Activated naive CD8-positive, alpha-beta T cell treated with anti-CD3 and anti-CD28 coated beads, Interleukin-2, amount 50 U/mL, for 24 hours (primary cell): ENCODE measurements at places on chromosomes 3 and 15.

DNA sequence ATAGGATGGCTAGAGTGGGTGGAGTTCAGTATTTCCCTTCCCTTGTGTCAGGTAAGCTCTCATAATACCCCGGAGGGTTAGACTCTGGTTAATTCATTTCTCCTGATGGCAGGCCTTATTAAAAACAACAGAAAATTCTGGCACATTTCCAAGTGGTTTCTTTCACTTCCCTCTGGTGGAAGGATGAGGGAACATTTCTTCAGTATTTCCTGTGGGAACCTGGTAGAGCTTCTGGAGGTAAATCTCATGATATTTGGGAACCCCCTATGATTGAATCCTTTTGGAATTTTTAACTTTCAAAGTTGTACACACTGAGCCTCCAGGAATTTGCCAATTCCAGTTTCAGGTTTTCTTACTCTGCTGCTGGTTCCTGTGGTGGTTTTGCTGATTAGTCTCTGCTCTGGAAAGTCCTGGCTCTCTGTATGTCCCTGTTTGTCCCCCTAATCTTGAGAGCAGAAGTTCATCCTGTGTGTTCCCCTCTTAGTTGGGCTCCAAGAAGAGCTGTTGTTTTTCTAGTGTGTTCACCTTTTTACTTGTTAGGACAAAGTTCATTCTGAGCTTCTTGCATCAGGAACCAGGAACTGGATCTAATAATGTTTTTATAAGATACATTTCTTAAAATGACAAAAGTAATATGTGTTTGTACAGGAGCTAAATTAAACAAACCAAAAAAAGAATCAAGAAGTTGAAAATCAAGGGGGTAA is 12.1 kb downstream of the CHRNA7 start:
- H3K36me3 ChIP-seq: no peaks in the 10 kb centered on the region
- no peaks in the 10 kb centered on the region for H3K4me1 ChIP-seq
- H3K4me3 ChIP-seq: no peak overlapping the region
- DNase-seq: no peak

DNA sequence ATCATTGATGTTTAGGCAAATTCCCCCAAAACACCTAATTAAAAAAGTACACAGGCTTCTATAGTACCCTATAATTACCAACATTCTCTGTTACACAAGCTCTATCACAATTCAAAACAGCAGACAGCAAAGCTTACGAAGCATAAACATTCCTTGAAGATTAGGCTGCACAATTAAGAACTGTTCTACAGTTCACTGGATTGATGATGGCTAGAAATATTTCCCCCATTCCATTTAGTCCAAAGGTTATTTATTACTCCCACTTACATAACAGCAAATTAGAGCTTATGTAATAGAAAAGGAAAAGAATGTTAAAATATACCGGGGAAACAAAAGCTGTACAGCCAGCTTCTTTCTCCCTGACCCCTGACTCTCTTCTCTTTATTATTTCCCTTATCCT is 49.3 kb downstream of the UACA start:
- peaks cover 6% of the 10 kb centered on the region for H3K27me3 ChIP-seq
- H3K4me3 ChIP-seq: no peak overlapping the region
- no peak for DNase-seq
- H3K4me1 ChIP-seq: no peaks in the 10 kb centered on the region

DNA sequence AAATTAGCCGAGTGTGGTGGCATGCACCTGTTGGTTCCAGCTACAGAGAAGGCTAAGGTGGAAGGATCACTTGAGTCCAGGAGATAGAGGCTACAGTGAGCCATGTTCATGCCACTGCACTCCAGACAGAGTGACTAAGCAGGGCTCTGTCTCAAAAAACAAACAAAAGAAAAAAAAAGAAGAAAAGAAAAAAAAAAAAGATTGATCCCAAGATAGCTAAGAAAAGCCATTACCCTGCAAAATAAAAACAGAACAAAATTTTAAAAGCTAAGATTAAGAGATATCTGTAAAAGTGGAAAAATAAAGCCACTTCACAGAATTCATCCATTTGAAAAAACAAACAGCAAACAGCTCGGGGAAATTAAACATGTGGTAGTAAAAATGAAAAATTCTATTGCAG is 23.8 kb downstream of the LRRC2 start:
- H3K27ac ChIP-seq: no peak overlapping the region
- H3K4me1 ChIP-seq: peaks cover 43% of the 10 kb centered on the region
- H3K36me3 ChIP-seq: no peaks in the 10 kb centered on the region
- H3K4me3 ChIP-seq: no peak overlapping the region

- no peaks in the 10 kb centered on the region for H3K4me1 ChIP-seq
- no peaks in the 10 kb centered on the region for H3K27me3 ChIP-seq
- no peak overlapping the region for H3K4me3 ChIP-seq
- H3K36me3 ChIP-seq: no peaks in the 10 kb centered on the region
These were observed 92.4 kb upstream of the THBS1 start for GRCh38 chr15:39488516-39488915.

- no peaks in the 10 kb centered on the region for H3K36me3 ChIP-seq
- no peaks in the 10 kb centered on the region for H3K4me1 ChIP-seq
- no peak overlapping the region for H3K27ac ChIP-seq
- no peaks in the 10 kb centered on the region for H3K27me3 ChIP-seq
These were observed 231.7 kb downstream of the CPNE4 start for GRCh38 chr3:131803113-131803512.

GRCh38 chr15:78208887-78209645 is 25.3 kb downstream of the ACSBG1 start:
- no peak overlapping the region for H3K4me3 ChIP-seq
- no peaks in the 10 kb centered on the region for H3K36me3 ChIP-seq
- no peaks in the 10 kb centered on the region for H3K27me3 ChIP-seq
- H3K27ac ChIP-seq: no peak overlapping the region
- DNase-seq: no peak
- no peaks in the 10 kb centered on the region for H3K4me1 ChIP-seq

DNA sequence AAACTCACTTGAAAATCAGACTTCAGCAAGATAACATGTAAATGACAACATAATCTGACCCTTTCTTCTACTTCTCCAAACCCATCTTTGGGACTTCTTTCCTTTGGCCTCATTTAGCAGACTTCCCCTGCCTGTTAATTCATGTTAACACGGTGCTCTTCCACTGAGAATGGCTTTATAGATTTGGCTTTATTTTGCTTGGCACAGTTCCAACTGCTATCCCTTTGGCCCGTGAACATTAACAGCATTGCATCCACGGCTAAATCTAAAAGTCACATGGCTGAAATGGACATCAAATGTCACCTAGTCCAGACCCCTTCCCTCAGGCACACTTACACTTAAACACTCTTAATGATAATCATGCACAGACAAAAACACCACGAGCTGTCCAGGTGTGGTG is 3.8 kb downstream of the ZMAT3 start:
- no peaks in the 10 kb centered on the region for H3K27me3 ChIP-seq
- peaks cover 21% of the 10 kb centered on the region for H3K36me3 ChIP-seq
- H3K4me3 ChIP-seq: no peak overlapping the region
- no peak for DNase-seq
- H3K4me1 ChIP-seq: peaks cover 21% of the 10 kb centered on the region

DNA sequence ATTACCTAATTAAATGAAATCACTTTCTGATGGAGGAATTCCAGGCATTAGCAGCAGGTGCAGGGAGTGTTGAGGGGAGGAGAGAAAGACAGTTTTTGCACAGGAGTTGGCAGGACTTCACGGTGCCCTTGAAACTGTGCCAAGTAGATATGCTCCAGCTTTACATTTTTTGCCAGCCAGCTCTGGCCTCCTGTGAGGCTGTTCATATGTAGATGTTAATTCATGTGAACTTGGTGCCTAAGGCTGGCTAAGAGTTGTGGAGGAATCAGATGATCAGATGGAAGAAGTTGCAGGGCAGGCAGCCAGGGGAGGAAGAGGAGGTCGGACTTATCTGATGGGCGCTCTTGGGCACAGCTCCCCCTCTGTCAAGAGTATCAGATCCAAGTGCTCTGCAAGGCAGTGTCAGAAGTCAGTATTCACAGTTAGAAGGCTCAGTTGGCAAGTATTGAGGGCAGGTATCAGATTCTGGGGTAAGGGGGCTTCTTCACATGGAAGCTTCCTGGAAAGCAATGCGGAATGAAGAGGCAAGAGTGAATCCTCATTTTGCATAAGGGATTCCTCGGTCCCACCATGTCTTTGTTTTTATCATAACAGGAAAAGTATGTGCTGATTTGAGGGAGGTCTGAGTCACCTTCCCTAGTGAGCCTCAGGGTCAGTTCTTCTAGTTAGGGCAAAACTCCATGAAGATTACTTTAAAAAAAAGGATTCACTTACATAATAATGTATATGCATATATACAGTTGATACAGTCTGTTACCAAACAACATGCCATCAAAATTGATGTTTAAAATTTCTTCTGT is 172.6 kb upstream of the UMPS start:
- H3K4me1 ChIP-seq: peaks cover 2% of the 10 kb centered on the region
- peaks cover 35% of the 10 kb centered on the region for H3K27me3 ChIP-seq
- H3K36me3 ChIP-seq: no peaks in the 10 kb centered on the region

- H3K27me3 ChIP-seq: no peaks in the 10 kb centered on the region
- H3K4me3 ChIP-seq: no peak overlapping the region
- H3K4me1 ChIP-seq: no peaks in the 10 kb centered on the region
- no peak overlapping the region for H3K27ac ChIP-seq
These were observed 651.1 kb downstream of the GRM7 start for GRCh38 chr3:7512048-7512447.

- no peak for DNase-seq
- H3K4me1 ChIP-seq: no peaks in the 10 kb centered on the region
- no peaks in the 10 kb centered on the region for H3K36me3 ChIP-seq
These were observed 201.6 kb downstream of the SEMA6D start for GRCh38 chr15:47918877-47919276.

DNA sequence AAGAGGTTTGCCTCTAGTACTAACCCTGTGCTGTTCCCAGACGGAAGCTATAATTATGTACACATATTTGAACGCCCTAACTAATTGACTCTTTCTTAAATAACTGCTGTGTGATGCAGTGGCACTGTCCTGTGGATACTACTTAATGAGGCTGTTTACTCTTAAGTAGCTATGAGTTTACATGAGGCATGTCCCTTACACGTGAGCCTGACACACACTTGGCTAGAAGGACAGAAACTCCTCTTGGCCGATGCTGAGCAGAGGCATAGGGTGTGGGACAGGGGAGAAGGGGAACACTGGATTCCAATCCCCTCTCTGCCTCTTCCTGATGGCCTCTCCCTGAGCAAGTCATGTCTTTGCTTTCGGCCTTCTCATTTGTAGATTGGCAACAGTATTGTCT is 21.9 kb downstream of the EHD4 start:
- peaks cover 5% of the 10 kb centered on the region for H3K36me3 ChIP-seq
- H3K4me3 ChIP-seq: no peak overlapping the region
- DNase-seq: no peak
- no peaks in the 10 kb centered on the region for H3K27me3 ChIP-seq

- H3K4me1 ChIP-seq: no peaks in the 10 kb centered on the region
- no peak for DNase-seq
- no peak overlapping the region for H3K27ac ChIP-seq
These were observed 100.2 kb downstream of the LRIG1 start for GRCh38 chr3:66400411-66401156.

DNA sequence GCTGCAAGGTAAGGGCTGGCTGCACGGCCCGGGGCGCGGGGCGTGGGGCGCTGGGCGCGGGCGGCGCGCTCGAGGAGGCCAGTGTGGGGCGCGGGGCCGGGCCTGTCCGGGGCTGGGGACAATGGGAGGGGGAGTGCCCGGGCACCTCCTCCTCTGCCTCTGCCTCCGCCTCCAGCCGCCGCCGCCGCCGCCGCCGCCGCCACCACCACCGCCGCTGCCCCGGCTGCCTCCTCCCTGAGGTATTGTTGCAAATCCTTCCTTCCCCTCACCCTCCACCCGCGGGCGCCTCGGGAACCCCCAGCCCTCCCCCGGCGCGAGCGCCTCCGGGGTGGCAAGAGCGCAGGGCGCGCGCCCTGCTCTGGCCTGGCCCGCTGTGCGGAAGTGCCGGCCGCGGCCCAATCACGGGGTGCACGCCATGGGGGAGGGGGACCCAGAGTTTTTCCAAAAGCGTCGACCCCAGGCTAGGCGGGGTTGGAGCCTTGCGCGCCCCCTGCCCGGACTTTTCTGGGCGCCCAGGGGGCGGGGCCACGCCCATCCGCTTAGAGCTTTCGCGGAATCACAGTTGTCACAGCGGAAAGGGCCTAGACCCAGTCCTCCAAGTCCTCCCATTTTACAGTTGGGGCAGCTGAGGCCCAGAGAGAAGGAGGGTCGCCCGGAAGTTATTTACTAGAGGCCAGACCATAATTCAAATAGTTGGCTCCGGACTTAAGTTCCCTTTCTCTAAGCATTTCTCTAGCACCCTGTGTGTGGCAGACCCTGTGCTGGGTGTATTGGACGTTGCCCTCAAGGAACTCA is at the start of gene LPP:
LPP (plus strand) TSS at position 144 of the 795 bp plus-strand sequence. CDS start 251,964 bp downstream, outside the sequence.
- H3K27me3 ChIP-seq: no peaks in the 10 kb centered on the region
- H3K27ac ChIP-seq: peak within 1 kb of the TSS; percentile 96
- DNase-seq: peak; percentile 83
- peak within 1 kb of the TSS; percentile 85 for H3K4me3 ChIP-seq

DNA sequence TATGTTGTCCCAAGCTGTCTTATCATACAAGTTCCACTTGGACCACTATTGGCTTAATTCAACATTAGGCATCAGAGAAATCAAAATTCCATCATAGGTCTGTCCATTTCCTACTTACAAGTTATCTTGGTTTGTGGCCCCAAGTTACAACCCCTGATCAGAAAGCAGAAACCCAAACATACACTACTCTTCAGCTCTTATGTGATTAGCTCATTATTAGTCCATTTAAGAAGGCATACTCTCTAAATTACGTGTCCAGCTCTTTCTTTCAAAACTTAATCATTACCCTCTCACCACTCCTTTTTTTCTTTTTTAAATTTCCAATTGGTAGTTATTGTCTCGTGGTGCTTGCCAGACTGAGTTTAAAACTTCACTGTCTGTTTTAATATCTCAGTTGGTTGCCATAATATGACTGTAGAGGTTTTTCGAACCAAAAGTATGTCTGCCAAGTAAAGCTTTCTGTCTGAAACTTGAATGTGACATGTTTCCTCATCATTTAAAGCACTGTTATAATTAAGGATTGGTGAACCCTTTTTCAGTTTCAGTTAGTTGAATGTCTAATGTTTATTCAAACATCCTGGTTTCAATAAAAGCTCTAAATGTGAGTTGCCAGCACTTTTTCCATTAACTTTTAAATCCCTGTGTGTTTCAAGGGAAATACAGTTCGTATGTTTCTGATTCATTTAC is 150.3 kb downstream of the SAMMSON start:
- no peak for DNase-seq
- no peak overlapping the region for H3K4me3 ChIP-seq
- H3K27me3 ChIP-seq: peaks cover 4% of the 10 kb centered on the region
- no peaks in the 10 kb centered on the region for H3K36me3 ChIP-seq

- DNase-seq: no peak
- no peaks in the 10 kb centered on the region for H3K4me1 ChIP-seq
- H3K27ac ChIP-seq: no peak overlapping the region
- peaks cover 3% of the 10 kb centered on the region for H3K27me3 ChIP-seq
- H3K36me3 ChIP-seq: no peaks in the 10 kb centered on the region
These were observed 898.2 kb downstream of the MCTP2 start for GRCh38 chr15:95129574-95129973.

- H3K36me3 ChIP-seq: no peaks in the 10 kb centered on the region
- no peak overlapping the region for H3K27ac ChIP-seq
- DNase-seq: no peak
- H3K27me3 ChIP-seq: no peaks in the 10 kb centered on the region
- H3K4me1 ChIP-seq: peaks cover 3% of the 10 kb centered on the region
- no peak overlapping the region for H3K4me3 ChIP-seq
These were observed 19.7 kb downstream of the ALPK3 start for GRCh38 chr15:84836844-84837243.

GRCh38 chr3:177385831-177386301 is 188.6 kb upstream of the TBL1XR1 start:
- H3K4me1 ChIP-seq: peaks cover 6% of the 10 kb centered on the region
- no peak for DNase-seq
- H3K4me3 ChIP-seq: no peak overlapping the region
- no peak overlapping the region for H3K27ac ChIP-seq

- H3K4me3 ChIP-seq: peak overlapping the region; percentile 28
- DNase-seq: no peak
- no peaks in the 10 kb centered on the region for H3K36me3 ChIP-seq
- H3K27me3 ChIP-seq: peaks cover 26% of the 10 kb centered on the region
- peak overlapping the region; percentile 67 for H3K27ac ChIP-seq
These were observed 544.1 kb upstream of the MDFIC2 start for GRCh38 chr3:70856414-70857162.
